Fibroblast of gingiva (primary cell): ENCODE measurements at places on chromosomes 4 and X.

GRCh38 chrX:30979271-30979670, 90.2 kb upstream of the TAB3 start:
- DNase-seq: no peak

- no peak for DNase-seq
These were observed 364.6 kb downstream of the ZIC3 start for GRCh38 chrX:137930533-137930932.

- no peak for DNase-seq
These were observed 99.4 kb downstream of the HPGD start for GRCh38 chr4:174422893-174423256.

GRCh38 chrX:30010471-30010870, 204.9 kb upstream of the MAGEB2 start:
- DNase-seq: no peak

GRCh38 chrX:72003811-72004750, 93.4 kb downstream of the NHSL2 start:
- peak; percentile 36 for DNase-seq
